ENCODE measurements at places on chromosomes 13 and 19.

DNA sequence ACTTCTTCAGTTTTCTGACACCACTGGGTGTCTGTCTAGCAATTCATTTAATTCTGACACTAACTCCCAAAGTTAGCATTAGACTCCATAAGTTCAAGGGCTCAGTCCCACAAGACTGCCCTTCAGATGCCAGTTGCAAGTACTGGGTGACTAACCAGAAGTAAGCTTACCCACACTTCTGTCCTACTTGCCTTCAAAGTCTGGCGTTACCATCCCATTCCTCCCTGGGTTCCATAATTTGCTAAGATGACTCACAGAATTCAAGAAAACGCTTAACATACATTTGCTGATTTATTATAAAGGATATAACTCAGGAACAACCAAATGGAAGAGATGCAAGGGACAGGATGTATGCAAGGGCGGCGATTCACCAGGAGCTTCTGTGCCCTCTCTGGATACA, 45.5 kb upstream of the NPAS1 start:
- DNase-seq = no peak

- DNase-seq = no peak
Measured at GRCh38 chr19:17348700-17349099, 11.3 kb downstream of the GTPBP3 start.

DNA sequence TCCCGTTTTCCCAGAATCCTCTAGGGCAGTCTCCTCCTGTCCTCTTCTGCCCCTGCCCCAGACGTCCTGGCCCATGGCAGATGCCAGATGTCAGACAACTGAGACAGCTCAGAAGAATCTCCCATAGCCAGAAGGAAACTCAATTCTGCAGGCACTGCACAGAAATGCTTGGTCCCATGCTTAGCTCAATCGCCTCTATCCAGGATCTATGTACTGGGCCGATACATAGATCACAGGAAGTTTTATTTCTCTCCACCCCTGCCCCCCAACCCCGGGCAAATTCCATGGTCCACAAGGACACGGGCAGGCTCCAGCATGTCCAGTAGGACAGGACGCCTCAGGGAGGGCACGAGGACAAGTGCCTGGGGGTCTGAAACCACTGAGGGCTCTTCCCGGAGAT, 4.8 kb downstream of the MBD3 start:
- DNase-seq = no peak

GRCh38 chr13:110479648-110480047, 81.9 kb downstream of the RAB20 start:
- DNase-seq = no peak

- no peak for DNase-seq
Measured at GRCh38 chr19:30791088-30791487, 418.9 kb downstream of the ZNF536 start.

DNA sequence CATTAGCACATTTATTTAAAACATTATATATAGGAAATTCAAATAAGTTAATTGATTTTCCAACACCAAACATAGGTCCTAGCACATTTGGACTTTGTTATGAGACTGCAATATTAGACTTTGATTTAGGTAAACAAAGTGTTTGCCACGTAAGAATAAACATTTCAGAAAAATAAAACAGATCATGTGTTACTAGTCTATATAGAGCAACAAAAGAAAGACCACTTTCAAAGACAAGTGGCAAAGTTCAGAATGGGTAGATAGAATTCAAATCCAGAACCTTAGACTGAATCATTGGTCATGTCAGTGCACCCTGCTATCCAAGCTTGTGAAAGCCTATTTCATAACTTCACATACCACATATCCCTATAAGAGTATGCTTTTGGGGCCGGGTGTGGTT, 66.7 kb upstream of the PRR20A start:
- DNase-seq = no peak

DNA sequence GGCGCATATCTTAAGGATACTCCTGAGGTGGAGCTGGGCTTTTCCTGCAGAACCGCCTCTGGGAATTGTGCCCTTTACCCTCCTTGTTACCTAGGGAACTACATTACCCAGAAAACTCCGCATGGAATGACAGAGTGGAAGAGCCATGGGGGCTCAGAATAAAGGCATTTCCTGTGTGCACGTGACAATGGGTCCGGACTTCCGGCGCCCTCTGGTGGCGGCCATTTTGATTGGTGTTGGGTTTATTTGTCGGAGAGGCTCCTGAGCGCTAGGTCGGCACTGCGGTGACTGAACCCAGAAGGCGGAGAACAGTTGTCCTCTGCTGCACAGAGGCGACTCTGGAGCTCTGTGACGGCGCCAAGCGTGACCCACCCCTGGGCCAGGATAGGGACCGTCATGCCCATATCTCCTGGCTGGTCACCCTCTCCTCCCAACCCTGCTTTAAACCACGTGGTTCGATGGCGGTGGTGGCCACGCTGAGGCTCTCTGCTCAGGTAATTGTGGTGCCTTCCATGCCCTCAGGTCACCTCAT, at the start of gene ZNF587B:
ZNF587B (plus strand) TSS at position 229 of the 532 bp plus-strand sequence; CDS start at position 459, 230 bp downstream.
- no peak for DNase-seq

DNA sequence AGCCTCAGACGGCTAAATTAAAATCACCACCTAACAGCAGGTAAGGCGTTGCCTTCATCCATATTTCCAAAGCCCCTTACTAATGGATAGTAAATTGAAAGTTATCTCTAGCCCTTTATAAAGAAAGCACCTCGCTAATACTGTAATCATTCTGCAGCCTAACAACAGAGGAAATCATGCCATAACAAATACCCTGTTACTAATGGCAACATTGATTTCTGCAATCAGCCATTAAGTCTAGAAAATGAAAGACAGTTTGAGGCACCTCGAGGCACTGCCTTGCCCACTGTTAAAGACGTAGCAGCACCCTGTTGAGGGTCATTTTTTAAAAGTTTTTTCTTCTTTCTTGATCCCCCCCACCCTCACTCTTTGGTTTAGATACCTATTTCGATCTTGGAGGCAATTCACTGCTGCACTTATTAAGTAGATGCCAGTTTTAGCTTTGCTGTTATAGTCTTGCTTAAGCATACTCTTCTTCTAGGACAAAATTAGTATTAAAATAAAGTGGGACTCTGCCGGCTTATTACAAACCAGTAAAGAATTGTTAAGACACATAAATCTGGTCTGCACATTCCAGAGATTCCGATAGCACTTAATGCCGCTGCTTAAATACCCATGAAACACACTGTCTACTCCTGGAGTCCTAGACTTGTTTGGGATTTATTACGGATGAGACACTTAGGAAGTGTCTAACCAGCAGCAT, 74.8 kb downstream of the ZNF536 start:
- DNase-seq = no peak

DNA sequence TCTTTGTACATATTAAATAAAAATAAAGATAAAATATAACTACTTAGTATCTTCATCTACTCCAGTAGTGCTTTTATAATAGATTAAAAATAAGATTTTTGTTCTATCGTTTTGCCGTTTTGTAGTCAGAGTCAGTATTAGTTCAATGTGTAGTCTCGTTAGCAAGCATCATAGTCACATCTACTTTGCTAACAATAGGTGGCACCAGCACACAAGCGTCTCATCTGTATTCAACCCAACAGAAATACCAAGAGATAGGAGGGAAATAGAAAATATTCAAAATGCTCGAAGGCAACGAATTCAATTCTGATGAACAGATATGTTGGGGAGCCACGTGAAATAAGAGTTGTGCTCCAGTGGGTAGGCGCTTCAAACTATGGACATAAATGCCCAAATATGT, 21.4 kb upstream of the MICU2 start:
- DNase-seq = peak; percentile 67

- no peak for DNase-seq
Measured at GRCh38 chr13:45084515-45084914, 35.8 kb upstream of the GTF2F2 start.

DNA sequence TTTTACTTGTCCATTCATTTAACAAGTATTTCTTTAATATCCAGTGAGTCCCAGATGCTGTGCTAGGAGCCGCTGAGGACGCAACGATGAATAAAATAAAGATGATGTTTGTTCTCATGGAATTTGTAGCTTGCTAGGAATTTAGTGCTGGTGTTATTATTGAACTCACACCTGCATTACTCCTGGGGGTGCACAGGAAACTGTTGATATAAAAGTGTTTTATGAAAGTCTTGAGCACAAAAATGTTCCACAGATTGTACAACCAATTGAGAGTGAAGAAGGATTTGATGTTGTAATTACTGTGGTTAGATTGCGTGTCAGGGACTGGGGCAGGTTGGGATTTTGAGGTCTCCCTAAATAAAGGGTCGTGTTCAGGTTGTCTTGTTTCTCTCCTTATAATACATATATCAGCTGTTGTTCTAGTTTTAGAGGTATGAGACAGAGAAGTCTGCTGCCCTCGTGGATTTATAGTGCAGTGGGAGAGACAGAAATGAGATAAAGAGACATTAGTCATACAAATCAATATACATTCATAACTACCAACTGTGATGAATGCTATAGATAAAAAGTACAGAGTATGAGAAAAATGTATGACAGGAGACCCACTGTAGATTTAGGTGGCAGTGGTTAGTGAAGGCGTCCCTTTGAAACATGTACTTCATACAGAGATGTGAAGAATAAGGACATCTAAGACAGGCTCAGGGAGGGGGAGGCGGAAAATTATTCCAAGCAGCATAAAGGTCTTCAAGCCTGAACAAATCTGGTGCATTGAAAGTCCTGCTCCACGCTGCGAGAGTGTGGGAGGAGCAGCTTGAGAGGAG, 11.3 kb downstream of the CACNG6 start:
- DNase-seq = no peak

DNA sequence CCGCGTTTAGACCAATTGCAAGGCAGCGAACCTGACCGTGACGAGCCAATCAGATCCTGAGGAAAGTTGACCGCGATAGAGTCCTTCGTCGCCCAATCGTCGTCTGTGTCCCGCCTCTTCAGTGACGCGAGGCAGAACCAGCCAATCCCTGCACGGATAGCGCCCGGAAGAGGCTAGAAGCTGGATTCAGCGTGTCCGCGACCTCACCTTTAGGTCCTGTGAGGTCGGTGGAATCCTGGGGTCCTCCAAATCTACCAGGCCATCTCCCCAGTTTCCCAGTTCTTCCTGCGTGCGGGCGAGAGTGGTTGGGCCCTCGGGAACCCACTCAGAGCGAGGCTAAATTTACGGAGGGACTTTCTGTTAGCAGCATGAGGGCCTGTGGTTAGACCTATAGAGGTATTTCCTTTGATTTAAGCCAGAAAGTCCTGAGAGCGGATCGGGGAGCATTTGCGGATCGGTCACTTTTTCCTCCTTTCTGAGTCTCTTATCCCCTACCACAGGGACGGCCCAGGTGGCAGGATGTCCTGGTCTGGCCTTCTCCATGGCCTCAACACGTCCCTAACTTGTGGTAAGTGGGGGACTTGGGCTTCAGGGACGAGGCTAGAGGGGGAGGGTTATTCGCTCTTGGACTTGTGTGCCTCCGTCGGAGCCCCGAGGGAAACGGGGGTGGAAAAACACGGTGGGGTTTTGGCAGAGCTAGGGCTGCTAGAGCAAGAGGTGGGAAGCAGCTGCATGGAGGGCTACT, at the start of gene MRPS12:
MRPS12 (plus strand) TSS at position 169 of the 745 bp plus-strand sequence; CDS start at position 520, 351 bp downstream.
- DNase-seq = peak; percentile 99

GRCh38 chr13:106350208-106350607, 185.3 kb downstream of the EFNB2 start:
- DNase-seq = no peak

- no peak for DNase-seq
Measured at GRCh38 chr13:74574964-74575728, 440.9 kb upstream of the KLF12 start.

- DNase-seq = no peak
Measured at GRCh38 chr19:47363758-47364531, 14.8 kb downstream of the DHX34 start.

Data from MM.1S (cell line).